Chondrocyte (in vitro differentiated cells): ENCODE measurements at places on chromosomes 12 and 14. TPM values are rescaled to one million over a fixed set of nuclear protein-coding genes. Genes with fewer than 3 reads are reported as not detected.

DNA sequence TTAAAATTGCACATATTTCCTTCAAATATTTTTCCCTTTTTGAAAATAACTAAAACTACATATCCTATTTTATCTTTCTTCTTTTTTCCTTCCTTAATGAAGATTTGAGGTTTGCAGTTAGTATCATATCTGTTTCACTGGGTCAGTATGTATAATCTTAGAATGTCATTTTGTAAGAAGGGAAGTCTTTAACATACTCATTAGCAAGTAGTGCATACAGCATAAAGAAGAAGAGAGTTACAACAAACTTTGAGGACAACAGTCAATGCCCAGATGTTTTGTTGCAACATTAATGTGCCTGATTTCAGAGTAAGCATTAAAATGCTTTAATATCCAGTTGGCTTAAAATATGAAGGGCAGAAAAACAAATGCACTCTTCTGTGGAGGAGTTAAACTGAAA, 176.9 kb upstream of the FBXO33 start:
- no peaks in the 10 kb centered on the region for H3K36me3 ChIP-seq
- no peak overlapping the region for H3K4me3 ChIP-seq

DNA sequence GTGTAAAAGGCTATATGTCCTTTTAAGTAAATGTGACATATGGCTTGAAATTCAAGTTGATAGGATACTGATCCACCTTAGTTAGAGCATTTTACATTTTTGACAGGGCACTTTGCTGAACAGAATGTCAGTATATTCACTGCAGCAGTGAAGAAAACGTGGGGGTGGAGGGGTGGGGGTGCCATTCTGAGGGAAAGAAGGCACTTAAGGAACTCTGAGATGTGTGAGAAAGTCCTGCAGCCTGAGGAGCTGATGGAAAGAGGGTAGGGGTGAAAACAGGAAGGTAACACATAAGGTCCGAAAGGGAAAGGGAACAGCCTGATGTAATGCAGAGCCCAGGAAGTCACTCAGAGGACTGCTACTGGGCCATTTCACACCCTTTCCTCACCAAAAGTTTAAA, 265.5 kb upstream of the GRIP1 start:
- H3K4me3 ChIP-seq = no peak overlapping the region
- H3K27ac ChIP-seq = no peak overlapping the region
- no peak for DNase-seq
- no peaks in the 10 kb centered on the region for H3K27me3 ChIP-seq

- H3K4me3 ChIP-seq = no peak overlapping the region
- no peaks in the 10 kb centered on the region for H3K4me1 ChIP-seq
- H3K27ac ChIP-seq = no peak overlapping the region
- no peaks in the 10 kb centered on the region for H3K36me3 ChIP-seq
- peaks cover 31% of the 10 kb centered on the region for H3K27me3 ChIP-seq
These were observed 187.5 kb downstream of the RBM19 start for GRCh38 chr12:113778432-113779132.

GRCh38 chr12:57223191-57224165, 6.0 kb upstream of the SHMT2 start:
- peaks cover 41% of the 10 kb centered on the region for H3K4me1 ChIP-seq
- H3K36me3 ChIP-seq = no peaks in the 10 kb centered on the region
- H3K27me3 ChIP-seq = no peaks in the 10 kb centered on the region
- H3K4me3 ChIP-seq = no peak overlapping the region

GRCh38 chr12:79351251-79351650, 339.5 kb downstream of the PAWR start:
- peaks cover 3% of the 10 kb centered on the region for H3K36me3 ChIP-seq
- no peak overlapping the region for H3K27ac ChIP-seq
- no peak for DNase-seq
- peaks cover 31% of the 10 kb centered on the region for H3K27me3 ChIP-seq
- H3K4me1 ChIP-seq = no peaks in the 10 kb centered on the region

- no peaks in the 10 kb centered on the region for H3K27me3 ChIP-seq
- H3K36me3 ChIP-seq = no peaks in the 10 kb centered on the region
- peaks cover 10% of the 10 kb centered on the region for H3K4me1 ChIP-seq
- DNase-seq = no peak
These were observed 37.3 kb upstream of the E2F7 start for GRCh38 chr12:77102691-77103090.

GRCh38 chr12:110351119-110351518, 52.4 kb downstream of the ANAPC7 start:
- H3K36me3 ChIP-seq = peaks cover 27% of the 10 kb centered on the region
- DNase-seq = no peak
- no peaks in the 10 kb centered on the region for H3K27me3 ChIP-seq

DNA sequence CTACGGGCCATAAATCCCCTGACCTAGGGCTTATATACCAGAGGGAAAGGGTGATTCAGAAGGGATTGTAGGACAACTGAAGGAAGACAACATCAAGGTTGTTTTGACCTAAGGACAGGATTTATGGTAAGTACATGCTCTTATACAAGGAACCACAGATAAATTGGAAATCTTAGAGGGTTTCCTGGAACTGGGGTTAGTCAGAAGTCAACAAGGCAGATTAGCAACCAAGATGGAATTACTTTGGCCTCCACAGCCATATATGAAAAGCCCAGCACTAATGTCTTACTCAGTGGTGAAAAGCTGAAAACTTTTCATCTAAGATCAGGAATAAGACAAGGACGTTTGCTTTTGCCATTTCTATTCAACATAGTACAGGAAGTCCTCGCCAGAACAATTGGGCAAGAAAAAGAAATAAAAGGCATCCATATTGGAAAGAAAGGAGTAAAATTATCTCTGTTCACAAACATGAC, 5.4 kb downstream of the TMBIM4 start:
- no peak overlapping the region for H3K27ac ChIP-seq
- DNase-seq = no peak
- H3K36me3 ChIP-seq = peaks cover 8% of the 10 kb centered on the region
- H3K4me1 ChIP-seq = peaks cover 15% of the 10 kb centered on the region
- H3K4me3 ChIP-seq = no peak overlapping the region

DNA sequence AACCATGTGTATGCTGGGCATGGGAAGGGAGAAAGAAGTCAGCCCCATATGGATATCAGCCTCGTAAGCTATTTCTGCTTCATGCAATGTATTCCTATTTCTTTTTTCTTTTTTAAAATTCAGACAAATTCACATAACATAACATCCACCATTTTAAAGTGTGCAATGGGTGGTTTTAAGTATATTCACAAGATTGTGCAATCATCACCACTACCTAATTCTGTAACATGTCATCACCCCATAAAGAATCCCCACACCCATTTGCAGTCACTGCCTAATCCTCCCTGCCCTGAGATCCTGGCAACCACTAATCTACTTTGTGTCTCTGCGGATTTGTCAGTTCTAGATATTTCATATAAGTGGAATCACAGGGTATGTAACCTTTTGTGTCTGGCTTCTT, 9.5 kb downstream of the POMT2 start:
- no peak overlapping the region for H3K27ac ChIP-seq
- DNase-seq = no peak
- no peaks in the 10 kb centered on the region for H3K27me3 ChIP-seq
- H3K36me3 ChIP-seq = no peaks in the 10 kb centered on the region
- peaks cover 60% of the 10 kb centered on the region for H3K4me1 ChIP-seq
- H3K4me3 ChIP-seq = no peak overlapping the region

DNA sequence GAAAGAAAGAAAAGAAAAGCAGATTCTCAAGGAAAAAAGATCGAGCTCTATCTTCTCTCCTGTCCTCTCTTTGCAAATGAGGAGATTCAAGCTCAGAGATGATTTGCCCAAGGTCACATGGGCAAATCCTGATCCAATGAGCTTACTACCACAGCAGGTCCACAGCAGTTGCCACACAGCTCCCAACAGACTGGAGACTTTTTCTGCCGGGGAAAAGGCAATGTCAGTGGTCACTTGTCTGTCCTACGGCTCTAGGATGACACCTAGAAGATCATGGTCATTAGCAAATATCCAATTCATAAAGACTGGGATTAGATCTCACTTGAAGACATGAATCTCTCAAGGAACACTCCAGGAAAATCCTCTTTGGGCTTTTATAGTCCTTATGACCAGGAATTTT, 58.8 kb downstream of the TTC7B start:
- peaks cover 10% of the 10 kb centered on the region for H3K4me1 ChIP-seq
- no peak overlapping the region for H3K27ac ChIP-seq
- H3K27me3 ChIP-seq = no peaks in the 10 kb centered on the region
- peak overlapping the region; percentile 61 for H3K4me3 ChIP-seq
- no peak for DNase-seq

Gene PIWIL1
- not detected in 3 replicates for total RNA-seq

Gene KLRB1
- total RNA-seq = not detected in 3 replicates

Gene OR6C2
- total RNA-seq = not detected in 3 replicates

Gene CPM
- total RNA-seq = 0.29 to 1.3 TPM (median 0.67 TPM) in 3 replicates
